Amniotic stem cell (primary cell): ENCODE measurements at places on chromosomes 2 and 18.

- peak; percentile 43 for DNase-seq
These were observed at the start of gene CYBRD1 for GRCh38 chr2:171522052-171522787. CYBRD1 (plus strand) TSS chr2:171522474; CDS start chr2:171522546, 72 bp downstream.

DNA sequence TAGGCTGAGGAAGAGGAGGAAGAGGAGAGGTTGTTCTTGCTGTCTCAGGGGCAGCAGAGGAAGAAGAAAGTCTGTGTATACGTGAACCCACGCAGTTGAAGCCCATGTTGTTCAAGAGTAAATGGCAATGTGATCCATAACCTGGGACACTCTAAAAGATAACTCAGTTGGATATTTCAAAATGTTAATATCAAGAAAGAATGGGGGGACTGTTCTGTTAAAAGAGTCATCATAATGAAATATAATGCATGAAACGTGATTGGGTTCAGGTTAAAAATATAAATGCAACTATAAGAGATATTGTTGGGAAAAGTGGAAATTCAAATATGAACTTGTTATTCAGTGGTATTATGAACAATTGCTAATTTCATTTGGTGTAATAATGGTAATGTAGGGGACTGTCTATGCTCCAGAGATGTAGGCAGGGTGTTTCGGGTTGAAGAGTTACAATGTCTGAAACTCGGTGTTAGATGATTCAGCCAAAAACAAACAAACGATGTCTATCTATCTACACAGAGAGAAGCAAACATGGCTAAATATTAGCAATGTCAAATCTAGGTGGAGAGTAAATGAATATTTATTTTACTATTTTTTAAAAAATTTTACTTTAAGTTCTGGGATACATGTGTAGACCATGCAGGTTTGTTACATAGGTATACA is 21.1 kb upstream of the POLE4 start:
- DNase-seq = no peak

DNA sequence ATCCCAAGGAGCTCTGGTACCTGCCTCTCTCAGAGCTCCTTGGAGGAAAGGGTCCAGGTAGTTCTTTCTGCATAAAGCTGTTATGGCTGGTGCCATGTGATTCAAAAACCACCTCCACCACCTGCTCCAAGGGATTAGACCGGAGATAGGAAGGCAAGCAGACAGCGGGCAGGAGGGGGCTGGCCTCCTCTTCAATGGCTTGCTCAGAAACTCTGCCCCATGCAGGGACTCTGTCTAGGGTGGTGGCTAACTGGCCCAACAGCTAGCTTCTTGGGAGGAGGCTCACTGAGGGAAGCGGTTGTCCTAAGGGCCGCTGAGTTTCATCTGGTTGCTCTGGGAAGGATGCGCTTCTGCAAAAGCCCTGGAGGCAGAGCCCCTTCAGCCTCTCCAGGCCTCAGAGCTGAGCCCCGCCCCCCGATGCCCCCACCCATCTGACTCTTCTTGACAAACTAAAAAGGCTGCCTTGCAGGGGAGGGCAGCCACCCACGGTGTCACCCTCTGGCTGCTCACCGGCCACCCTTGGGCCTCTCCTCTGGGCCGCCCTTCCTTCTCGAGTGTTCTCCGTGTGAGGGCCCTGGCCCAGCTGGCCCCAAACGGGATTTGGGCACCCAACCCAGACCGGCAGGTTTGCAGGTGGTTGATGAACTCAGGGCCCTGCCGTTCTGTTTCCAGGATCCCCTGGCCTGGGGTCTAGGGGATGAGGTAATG is 90.2 kb downstream of the MCFD2 start:
- no peak for DNase-seq

DNA sequence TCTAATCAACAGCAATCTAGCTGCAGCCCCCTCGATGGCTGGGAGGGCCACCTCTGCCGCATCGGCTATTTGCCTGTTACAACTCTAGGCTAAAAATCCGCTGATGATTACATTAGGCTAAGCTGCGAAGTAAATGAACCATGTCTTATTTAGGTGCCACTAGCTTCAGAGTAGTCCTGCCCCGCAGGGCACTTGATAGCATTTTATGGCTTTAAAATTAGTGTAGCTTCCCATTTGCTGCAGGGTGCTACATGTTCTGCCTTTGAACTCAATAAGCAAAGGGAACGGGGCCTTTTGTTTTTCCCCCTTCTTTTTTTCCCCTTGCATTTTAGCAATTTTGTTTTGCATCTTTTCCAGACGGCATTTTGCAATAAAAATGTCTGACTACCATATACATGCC is 270.2 kb downstream of the GBX2 start:
- DNase-seq = no peak

- DNase-seq = no peak
These were observed 182.9 kb downstream of the VWC2L start for GRCh38 chr2:214593727-214594126.

GRCh38 chr18:7600528-7601245 is 33.6 kb downstream of the PTPRM start:
- DNase-seq = no peak

DNA sequence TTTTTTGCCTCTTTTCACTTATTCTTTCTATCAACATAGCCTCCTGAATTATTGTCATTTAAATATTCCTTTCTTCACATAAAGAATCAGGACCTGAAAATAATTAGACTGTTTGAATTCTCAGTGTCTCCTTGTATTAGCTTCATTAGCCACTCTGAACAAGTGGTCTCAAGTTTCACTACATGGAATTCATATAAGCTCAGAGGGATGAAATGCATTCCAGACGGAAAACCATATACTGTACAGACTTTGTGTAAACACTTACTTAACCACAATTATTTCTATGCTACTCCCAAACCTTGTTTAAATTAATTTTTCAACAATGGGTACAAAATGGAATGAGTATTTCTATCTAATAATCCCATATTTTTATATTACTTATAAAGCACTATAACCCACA is 53.4 kb downstream of the CHN1 start:
- no peak for DNase-seq

DNA sequence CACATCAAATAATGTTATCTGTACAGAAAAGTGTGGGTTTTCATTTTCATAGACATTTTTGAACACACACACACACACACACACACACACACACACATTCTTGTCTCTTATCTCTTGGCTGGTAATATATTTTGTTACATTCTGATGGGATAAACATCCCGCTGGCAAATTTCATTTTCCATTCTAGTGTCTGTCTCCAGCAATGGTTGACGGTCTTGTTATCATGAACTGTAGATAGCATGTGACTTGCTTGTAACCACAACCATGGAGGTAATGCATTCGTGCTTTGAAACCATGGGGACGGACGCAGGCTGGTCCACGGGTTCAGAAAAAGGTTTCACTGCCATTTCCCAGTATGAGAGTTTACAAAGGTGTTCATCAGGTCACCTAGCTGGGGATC is 156.4 kb downstream of the PPP1R1C start:
- DNase-seq = no peak

DNA sequence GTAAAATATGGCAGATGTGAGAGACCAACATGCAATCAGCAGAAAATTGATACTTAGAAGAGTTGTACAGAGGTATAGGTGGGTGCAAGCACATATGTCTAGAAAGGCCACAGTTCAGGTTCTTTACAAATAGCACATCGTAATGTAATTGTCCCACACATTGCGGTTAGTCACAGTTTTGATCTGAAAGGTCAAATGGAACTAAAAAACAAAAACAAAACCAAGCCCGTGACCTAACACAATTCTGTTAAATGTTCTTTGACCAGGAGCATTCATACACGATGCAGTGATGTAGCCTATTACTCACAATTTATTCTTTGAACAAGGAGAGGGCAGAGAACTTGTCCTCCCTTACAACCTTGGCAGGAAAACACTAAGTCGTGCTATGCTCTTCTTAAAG is 108.9 kb upstream of the MAP4K3 start:
- no peak for DNase-seq

DNA sequence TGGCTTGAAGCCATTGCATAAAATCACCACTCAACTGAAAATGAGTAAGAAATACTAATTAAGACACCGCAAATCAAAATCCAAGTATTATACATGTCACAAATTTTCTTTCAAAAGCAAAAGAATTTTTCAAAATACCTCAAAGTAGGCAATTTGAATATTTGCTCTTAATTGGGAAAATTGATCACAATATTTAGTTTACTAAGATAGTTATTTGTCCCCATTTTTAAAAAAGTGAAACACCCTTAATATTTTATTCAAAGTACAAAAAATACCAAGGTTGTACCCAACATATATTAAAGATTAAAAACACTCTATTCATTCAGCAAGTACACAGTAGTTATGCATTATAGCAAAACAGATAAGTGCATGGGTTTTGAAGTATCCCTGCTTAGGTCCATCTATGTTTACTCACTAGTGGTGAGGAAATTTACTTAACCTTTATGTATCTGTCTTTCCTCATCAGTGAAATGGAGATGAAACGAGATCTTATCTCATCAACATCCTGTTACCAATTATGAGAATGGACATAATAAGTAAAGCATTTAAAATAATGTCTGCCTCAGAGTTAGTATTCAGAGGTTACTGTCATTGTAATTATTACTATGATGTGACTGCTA is 35.1 kb downstream of the VPS54 start:
- no peak for DNase-seq

- DNase-seq = no peak
These were observed 20.9 kb upstream of the TFPI start for GRCh38 chr2:187574969-187575750.

- DNase-seq = no peak
These were observed at the start of gene SIX3 for GRCh38 chr2:44941551-44942234. SIX3 (plus strand) TSS chr2:44941702; CDS start chr2:44942105, 403 bp downstream.

- no peak for DNase-seq
These were observed 325.3 kb downstream of the ZNF516 start for GRCh38 chr18:76169733-76170132.

GRCh38 chr2:74857725-74858124 is 23.8 kb downstream of the HK2 start:
- DNase-seq = no peak

- no peak for DNase-seq
These were observed 77.1 kb upstream of the COL3A1 start for GRCh38 chr2:188897096-188897495.

DNA sequence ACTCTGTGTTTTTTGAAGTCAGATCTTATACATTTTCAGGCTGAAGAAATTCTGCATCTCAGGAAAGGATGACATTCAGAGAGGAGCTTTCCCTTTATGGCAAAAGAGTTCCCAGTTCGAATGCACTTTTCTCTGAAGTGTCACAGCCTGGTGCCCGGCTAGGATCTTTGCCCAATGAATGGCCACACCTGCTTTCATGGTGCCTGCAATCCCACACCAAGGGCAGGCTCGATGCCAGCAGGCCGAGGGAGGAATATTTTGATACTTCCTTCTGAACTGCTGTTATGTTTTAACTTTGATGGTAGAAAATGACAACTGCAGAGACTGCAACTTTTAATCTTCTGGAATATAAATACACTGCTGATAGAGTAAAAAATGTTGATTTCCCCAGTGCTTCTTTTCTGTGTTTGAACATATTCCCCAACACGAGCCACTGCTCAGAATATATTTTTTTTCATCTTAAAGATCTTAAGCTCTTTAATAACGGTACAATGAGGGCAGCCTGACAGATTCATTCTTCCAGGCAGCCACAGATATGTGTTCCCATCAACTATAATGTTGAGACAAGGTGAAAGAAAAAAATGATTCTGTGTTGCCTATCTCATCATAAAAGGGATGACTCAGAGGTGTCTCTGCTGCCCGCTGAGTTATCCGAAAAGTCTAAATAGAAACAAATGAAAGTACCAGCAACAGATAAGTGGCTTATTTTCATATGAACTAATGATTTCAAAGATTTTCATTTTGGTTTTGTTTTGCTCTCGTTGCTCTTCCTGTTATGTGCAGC is 848.5 kb downstream of the DCDC2C start:
- no peak for DNase-seq

DNA sequence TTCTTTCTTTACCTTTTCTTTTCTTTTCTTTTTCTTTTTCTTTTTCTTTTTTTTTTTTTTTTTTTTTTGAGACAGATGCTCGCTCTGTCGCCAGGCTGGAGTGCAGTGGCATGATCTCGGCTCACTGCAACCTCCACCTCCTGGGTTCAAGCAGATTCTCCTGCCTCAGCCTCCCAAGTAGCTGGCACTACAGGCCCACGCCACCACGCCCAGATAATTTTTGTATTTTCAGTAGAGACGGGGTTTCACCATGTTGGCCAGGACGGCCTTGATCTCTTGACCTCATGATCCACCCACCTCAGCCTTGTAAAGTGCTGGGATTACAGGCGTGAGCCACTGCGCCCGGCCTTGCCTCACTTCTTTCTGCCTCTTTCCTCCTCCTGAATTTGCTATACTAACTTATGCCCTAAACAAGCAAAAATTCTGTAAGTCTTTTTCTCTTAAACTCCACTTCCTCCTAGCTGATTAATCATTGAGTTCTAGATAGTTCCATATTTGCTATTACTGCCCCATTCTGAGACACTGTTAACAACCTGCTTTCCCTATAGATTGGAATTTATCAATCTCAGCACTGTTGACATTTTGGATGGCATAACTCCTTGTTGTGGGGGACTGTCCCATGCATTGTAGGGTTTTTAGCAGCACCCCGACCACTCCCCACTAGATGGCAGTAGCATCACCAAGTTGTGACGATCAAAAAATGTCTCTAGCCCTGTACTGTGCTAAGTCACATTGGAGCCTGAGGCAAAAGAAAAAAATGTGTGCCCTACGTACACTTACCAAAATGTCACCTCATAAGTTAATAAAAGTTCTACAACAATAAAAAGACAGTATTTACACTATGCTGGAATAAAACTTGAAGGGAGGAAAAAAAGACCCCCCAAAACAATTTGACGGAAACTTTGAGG is 16.4 kb upstream of the THADA start:
- peak; percentile 50 for DNase-seq

DNA sequence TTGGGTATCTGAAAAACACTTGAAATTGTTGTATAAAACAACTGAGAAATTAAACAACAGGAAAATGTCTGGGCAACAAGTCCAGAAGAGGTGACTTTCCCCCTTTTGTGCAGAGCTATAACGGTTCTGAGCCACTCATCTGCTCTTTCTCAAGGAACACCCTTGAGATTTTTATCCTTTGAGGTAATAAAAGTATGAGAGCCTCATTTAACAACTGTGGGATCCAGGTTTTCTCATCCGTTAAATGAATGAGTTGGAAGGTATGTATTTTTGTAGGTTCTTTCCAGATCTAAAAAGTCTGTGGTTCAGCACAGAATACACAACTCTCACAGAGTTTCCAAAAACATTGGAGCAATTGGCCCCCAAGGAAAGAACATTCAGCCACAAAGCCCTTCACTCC is 93.0 kb downstream of the ANKRD44 start:
- no peak for DNase-seq

- no peak for DNase-seq
These were observed 439.7 kb upstream of the FANCL start for GRCh38 chr2:58680755-58681310.

DNA sequence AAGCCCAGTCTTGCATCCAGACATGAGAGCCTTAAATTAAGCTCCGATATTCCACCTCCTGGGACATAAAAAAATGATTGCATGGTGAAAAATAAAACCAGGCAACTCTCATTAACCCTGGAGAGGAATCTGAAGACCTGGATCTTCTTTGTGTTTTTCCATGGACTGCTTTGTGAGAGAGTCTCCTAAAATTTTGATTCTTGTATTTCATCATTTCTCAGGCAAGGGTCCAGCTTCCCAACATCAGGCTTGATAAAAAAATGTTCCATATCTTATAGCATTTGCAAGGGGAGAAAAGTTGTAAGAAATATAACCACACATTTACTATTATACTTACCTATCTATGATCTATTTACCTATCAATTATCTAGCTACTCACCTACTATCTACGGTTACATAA is 327.5 kb upstream of the SPHKAP start:
- no peak for DNase-seq

- DNase-seq = no peak
These were observed 154.7 kb downstream of the CHST9 start for GRCh38 chr18:27030421-27030820.

- no peak for DNase-seq
These were observed 37.1 kb downstream of the ANKRD44 start for GRCh38 chr2:197273485-197273884.

GRCh38 chr2:238848691-238848975 is 748 bp downstream of the TWIST2 start:
- no peak for DNase-seq
